GM12892 (cell line): ENCODE measurements at places on chromosomes 16 and 17.

DNA sequence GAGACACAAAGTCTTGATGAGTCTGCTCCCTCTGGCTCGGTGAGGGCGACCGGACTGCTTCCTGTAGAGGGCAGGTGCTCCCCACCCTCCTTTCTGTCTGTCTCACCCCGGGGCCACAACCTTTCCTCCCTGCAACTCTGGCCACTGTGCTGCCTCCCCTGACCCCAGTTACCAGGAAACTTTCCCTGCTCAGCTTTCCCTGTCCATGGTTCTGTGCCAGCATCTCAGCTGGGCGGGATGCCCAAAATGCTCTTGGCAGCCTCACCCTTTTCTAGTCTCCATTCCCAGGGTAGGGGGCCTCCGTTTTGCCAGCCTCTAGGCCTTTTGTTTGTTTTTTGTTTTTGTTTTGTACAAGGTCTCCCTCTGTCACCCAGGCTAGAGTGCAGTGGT, 1.4 kb downstream of the PLD2 start:
- DNase-seq: no peak

GRCh38 chr17:41638941-41639340, 14.6 kb upstream of the KRT17 start:
- no peak for DNase-seq

DNA sequence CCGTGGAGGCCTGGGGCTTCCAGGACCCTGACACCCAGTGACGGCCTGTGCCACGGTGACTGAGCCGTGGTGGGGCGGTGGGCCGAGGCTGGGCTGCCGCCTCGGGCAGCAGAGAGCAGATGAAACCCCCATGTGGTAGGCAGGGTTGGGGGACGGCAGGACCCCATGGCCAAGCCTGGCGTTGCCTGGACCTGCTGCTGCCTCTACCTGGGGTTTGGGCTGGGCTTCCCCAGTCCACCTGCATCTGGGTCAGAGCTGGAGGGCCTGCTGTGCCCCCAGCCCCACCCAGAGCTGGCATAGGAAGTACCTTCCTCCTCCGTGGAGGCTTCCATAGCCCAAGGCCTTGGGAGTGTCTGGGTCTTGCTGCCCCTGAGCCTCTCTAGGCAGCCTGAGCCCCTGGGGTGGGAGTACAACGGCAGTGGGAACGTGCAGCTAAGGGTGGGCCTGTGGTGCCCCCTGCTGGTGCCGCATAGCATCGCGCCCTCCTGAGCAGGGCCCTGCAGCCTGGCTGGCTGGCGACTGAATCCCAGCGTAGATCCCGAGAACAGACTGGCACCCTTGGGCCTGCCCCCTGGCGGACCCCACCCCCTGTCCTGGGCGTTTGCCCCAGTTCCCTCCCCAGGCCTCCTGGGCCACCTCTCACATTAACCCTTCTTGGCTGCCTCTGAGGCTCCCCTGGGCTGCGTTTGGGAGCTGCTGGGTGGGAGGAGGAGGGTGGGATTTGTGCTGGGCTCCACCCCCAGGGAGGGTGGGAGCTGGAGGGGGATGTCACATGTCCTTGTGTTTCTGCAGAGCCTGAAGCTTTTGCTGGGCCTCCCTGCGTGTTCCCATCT, 12.6 kb upstream of the ATP6V0C start:
- DNase-seq: peak; percentile 93

GRCh38 chr16:57175896-57176295, 9.9 kb downstream of the PSME3IP1 start:
- no peak for DNase-seq

DNA sequence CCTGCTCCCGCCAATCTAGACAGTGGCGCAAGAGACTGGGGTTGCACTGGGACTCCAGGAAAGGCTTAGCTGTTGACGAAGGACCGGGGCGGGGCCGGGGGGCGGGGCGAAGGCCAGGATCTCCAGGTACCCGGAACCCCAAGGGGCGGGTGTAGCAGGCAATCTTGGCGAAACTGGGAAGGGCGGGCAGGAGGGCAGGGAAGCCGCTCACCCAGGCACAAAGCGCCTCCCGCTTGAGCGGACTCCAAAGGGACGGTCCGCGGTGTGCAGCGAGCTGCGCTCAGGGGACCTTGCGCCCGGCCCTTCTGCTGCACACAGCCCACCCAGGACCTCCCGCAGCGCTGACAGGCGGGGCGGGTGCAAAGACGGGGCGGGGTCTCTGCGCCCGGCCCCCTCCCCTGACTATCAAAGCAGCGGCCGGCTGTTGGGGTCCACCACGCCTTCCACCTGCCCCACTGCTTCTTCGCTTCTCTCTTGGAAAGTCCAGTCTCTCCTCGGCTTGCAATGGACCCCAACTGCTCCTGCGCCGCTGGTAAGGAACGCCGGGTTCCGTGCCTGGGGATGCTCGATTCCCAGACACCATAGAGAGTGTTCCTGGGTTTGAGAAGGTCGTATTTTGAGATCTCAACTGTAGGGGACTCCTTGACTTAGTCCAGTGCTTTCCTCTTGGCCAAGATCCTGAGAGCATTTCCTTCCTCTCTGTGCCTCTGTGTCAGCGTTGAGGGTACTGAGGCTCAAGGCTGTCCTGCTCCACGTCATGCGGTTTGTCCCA, at the start of gene MT1F:
Gene MT1F, plus strand, starts transcription at position 405 of the 772 bp plus-strand sequence. Its CDS starts 100 bp downstream, at position 505.
- no peak for DNase-seq

GRCh38 chr17:55377671-55378275, 43.9 kb downstream of the MMD start:
- no peak for DNase-seq
